ENCODE measurements at places on chromosomes 6 and 20.

- no peak for DNase-seq
These were observed 3.1 kb upstream of the AKIRIN2 start for GRCh38 chr6:87705070-87705691.

DNA sequence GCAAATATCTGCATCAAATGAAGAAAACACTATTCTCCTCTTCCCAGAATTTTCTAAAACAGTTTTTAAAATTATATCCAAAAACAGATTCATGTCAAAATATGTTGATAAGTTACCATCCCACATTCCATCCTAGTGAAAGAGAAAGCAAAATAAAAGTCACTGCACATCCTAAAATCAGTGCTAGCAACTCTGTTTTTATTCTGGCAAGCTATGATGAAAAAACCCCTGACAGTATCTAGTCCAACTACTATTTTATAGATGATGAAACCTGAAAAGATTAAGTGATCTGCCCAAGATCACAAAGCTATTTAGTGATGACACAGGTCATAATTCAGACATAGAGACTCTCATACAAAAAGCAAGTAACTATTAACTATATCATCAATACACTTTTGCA is 190.3 kb upstream of the SHLD1 start:
- DNase-seq, result no peak

DNA sequence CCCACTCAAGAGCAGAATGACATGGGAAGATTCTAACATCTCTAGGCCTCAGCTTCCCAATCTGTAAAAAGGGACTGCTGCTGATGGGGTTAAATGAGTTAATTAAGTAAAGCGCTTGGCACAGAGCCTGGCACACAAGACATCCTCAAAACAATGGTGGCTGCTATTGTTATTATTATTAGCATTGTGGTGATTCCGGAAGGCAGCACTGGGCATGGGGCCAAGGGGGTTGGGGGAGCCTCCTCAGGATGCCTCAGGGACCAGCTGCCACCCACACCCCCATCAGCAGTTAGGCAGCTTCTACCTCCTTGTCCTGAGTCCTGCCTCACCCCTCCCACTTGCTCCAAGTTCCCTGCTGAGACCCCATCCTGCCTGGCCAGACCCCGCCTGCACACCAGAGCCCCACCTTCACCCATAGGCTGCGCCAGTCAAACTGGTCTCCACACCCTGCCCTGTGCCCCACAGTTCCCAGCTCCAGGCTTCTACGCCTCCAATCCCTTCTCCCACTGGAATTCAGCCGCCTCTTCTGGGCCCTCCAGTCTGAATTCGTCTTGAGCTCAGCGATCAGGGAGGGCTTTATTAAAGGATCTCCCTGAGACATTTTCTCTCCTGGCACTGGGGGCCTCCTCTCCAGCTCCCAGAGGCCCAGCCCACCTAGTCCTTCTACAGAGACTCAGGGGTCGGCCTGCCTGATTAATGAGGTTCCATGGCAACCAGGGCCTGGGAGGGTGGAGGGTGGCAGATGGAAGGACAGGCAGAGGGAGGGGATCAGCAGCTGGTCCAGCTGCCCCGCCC is 1.5 kb downstream of the E2F1 start:
- no peak for DNase-seq

- DNase-seq, result no peak
These were observed 1.5 kb downstream of the EPB41L1 start for GRCh38 chr20:36155991-36156390.

DNA sequence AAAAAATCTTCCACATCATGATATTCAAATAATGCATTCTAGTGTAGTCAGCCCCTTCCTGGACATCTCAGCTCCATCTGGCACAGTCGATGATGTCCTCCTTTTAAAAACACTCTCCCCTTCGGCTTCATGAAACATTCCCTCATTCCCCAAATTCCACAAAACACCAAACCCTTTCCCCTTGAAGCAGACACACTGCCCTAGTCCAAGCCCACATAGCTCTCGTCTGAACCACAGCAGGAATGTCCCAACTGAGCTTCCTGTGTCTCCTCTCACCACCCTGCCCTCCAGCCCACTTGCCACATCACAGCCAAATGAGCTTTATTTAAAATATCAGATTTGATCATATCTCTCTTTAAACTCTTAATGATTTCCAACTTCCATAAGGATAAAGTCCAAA is 106.4 kb upstream of the CARMIL1 start:
- DNase-seq, result no peak

DNA sequence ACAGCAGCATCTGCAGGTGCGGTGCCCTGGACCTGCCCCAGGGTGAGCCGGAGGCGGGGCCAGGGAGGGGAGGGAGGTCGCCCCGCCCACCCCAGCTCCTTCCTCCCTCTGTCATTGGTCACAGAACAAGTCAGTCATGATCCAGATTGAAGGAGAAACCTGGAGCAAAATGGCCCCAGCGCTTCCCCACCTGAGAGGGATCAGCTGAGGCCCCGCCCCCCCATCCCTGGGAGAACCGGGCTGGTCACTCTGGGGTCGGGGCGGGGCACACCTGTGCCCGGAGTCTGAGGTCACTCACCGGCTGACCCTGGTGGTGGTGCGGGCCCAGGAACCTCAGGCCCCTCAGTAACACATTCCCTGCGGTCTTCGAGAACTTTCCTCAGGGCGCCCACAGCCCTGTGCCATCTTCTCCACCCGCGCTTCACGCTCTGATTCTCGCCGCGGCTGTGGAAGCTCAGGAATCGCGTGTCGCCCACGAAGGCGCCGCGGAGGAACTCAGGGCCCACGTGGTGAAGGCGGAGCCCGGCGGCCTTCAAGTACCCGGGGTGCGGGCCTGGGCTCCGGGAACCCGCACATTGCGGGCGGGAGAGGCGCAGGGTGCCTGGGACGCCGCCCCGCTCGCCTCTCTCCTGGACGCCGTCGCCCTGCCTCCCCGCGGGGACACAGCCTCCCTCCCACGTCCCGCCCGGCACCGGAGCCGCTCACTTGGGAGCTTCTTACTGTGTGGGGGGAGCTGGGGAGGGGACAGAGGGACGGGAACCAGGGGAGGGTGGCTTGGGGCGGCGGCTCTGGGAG is 36.4 kb upstream of the HLA-C start:
- peak; percentile 77 for DNase-seq

DNA sequence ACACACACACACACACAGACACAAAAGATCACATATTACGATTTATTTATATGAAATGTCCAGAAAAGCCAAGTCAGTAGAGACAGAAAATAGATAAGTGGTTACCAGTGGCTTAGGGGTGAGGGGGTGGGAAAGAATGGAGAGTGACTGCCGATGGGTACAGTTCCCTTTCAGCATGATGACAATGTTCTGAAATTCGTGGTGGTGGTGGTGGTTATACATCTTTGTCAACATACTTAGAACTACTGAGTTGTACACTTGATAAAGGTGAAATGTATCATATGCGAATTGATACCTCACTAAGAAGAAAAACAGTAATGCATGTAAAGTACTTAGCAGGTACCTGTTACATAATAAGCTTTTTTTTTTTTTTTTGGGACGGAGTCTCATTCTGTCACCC is 124.3 kb downstream of the SCAF8 start:
- DNase-seq, result no peak

DNA sequence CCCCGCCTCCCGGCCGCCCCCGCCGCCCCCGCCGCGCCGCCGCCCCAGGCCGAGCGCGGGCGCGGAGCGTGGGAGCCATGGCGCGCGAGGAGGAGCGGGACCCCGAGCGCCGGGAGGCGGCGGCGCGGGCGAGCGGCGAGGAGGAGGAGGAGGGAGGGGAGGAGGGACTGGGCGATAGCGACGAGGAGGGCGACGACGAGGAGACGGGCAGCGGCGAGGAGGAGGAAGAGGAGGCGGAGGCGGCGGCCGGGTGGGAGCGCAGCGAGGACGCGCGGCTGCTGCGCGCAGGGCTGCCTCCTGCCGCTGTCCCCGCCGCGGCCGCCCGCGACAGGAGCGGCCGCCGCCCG is at the start of gene SLC24A3:
Gene SLC24A3, plus strand, starts transcription at position 174 of the 347 bp plus-strand sequence.
- DNase-seq, result peak; percentile 84

GRCh38 chr20:22862671-22863230 is 172.4 kb upstream of the SSTR4 start:
- DNase-seq, result no peak

GRCh38 chr6:119348748-119349360 is 707 bp downstream of the MAN1A1 start:
- DNase-seq, result peak; percentile 54

DNA sequence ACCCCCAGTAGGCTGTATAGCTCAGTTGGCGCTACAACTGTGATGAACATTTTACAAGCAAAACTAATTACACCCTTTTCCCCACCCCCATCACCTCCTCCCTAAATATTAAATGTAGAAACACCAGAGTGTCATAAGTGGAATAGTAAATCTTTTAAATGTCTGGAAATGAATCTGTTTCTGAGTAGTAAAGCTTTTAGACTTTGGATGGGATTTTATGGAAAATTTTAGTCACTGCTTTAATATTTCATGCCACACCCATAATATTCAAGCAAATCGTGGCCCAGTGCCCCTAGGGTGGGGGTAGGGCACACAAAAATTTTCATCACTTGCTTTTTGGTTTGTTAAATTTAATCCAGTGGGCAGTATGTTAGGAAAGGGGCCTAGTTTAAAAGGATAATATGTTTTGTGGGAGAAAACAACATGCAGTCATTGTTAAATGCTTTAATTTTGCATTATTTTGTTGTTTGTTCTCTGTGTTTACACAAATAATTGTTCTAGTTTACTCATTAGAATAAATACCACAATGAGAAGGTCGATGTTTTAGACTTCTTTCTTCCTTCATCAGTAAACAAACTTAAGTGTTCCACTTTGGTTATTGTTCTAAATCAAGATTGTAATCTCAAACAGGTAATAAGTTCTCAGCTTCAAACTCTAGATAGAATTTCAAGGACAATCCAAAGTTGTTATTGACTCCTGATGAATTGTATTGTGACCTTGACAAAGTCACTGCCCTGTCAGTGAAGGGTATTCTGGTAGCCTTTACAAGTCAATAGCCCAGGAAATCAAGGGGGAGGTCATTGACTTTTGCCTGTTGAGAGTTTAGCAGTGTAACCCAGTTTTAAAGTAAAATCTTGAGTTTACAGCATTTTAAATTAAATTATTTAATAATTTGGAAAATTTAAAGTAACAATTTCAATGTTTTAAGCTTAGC is 79.2 kb downstream of the CBFA2T2 start:
- DNase-seq, result peak; percentile 63

- no peak for DNase-seq
These were observed 51.0 kb downstream of the TXNDC5 start for GRCh38 chr6:7859591-7859990.

GRCh38 chr20:46022411-46023147 is 6.4 kb upstream of the SLC12A5 start:
- peak; percentile 74 for DNase-seq

GRCh38 chr6:31272436-31272835 is 544 bp upstream of the HLA-C start:
- DNase-seq, result no peak

GRCh38 chr6:163354761-163355425 is 59.6 kb upstream of the QKI start:
- peak; percentile 80 for DNase-seq

GRCh38 chr20:63241272-63241671 is 5.6 kb downstream of the BIRC7 start:
- no peak for DNase-seq

DNA sequence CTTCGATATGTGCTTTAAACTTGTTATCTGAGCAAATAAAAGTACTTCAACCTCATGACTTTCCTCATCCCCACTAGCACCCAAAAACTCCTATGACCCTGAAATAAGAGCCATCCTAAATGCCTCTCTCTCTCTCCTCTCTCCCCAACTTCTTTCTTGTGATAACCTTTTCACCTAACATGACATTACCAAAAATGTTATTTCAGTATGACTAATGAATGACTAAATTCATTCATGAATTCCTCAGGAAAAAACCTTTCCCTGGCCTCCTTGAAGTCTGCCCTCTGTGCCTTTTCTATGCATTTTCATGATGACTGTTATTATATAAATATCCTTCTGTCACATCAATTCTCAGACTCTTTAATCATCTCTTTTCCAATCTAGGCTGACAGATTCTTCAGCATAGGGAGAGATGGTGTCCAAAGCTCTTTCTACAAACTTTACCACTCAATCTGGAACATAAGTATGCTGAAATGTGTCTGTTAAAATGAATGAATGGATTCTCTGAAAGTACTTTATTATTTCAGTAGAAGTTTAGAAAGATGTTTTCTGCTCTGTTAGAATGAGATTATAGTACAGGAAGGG is 114.3 kb upstream of the GGTLC1 start:
- DNase-seq, result no peak

- DNase-seq, result no peak
These were observed 340.4 kb downstream of the SYNE1 start for GRCh38 chr6:152296648-152297376.

DNA sequence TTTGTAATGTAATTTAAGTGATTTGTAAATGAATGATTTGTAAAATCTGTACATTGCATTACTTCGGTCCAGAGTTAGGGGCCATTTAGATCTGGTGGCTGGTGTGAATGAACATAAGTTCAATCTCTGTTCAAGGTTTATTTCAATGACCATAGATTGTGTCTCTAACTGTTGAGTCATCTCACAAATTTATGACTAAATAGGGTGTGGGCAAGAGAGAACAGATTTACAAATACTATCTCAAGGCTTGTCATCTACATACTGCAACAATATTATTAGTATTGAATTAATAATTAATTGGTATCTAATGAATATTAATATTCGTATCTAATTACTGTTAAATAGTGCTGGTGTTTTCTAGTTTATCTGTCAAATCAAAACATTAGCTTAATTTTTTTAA is 115.3 kb upstream of the EDN1 start:
- no peak for DNase-seq
